Stimulated activated CD8-positive, alpha-beta memory T cell treated with anti-CD3 and anti-CD28 coated beads, Interleukin-2, amount 100 ng/mL, for 1 hour (primary cell): ENCODE measurements at places on chromosomes 1 and 21.

DNA sequence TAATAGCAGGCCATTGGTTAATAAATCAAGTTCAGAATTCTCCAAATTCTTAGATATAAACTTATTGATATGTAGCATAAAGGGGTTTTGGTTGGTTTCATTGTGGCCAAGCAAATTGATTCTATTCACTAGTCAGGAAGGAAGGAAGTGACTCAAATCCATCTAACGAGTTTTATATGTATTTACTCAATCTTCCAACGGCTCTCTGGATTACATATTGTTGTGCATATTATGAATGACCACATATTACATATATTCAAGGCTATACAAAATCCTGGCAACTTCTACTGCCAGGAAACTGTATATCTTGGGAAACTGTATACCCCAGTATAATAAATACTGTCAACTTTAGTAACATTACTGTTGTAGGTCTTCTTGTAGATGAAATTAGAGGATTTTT lies 20.1 kb upstream of the PDE4B start:
- DNase-seq, result no peak

- no peak for DNase-seq
These were observed 6.4 kb downstream of the INPP5B start for GRCh38 chr1:37940299-37940947.

DNA sequence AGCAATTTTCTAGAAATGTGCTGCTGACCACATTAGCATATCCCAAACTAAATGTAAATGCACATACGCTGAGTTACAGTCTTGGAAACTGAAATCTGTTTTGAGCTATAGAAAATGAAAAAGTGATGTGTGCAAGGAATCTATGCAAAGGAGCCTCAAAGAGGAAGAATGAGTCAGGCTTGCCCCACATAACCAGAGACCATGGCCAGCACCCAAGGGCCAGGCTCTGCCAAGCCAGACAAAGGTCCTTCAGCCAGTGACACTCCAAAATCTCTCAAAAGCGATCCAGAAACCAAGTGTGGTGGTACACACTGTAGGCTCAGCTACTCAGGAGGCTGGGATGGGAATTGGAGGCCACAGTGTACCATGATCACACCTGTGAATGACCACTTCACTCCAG lies 195.2 kb downstream of the TOMM20 start:
- no peak for DNase-seq

- no peak for DNase-seq
These were observed 48.2 kb downstream of the TBX19 start for GRCh38 chr1:168328731-168329364.

- no peak for DNase-seq
These were observed 17.9 kb downstream of the CSTB start for GRCh38 chr21:43758111-43758641.

GRCh38 chr1:172775606-172776005 lies 116.7 kb downstream of the FASLG start:
- no peak for DNase-seq

DNA sequence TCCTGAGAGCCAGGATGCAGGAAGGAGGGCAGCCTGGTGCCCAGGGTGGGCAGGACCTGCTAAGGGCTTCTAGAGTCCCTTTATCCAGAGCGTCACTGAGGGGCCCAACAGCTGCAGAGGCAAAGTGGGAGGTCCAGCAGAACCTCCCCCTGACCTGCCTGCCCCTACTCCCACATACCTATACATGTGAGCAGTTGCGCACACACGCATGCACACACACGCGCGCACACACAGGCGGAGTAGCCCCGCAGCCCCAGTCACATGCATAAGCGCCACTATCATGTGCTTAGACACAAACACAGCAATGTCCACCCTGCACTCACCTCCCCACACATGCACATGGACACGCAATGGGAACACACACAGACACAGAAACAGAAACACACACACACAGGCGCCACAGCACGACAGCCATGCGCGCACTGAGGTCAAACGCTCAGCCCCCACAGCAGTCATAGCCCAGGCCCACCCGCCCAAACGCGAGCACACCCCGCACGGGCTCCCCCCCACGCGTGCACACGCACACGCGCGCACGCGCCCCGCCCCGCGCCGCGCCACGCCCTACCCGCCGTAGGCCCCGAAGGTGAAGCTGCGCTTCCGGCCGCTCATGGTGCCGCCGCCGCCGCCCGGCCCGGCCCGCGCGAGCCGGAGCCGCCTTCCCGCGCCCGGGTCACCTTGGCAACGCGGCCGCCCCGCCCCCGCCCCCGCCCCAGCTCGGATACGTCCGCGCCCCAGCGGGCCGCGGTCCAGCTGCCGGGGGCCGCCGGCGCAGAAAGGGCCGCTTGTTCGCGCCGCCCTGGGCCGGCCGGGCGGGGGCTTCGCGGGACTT lies 17.7 kb downstream of the RAP1GAP start:
- DNase-seq, result no peak
